ENCODE measurements at places on chromosomes 11 and 22.

- DNase-seq = no peak
These were observed 161.7 kb downstream of the ATG16L2 start for GRCh38 chr11:72975778-72976521.

- no peak for DNase-seq
These were observed 36.9 kb downstream of the DGCR2 start for GRCh38 chr22:19085233-19085718.

GRCh38 chr11:3853899-3854659, 1.4 kb upstream of the STIM1 start:
- DNase-seq = peak; percentile 54

- DNase-seq = no peak
These were observed 29.0 kb downstream of the TTLL1 start for GRCh38 chr22:43060183-43060582.

GRCh38 chr11:66484806-66485380, 4.7 kb downstream of the DPP3 start:
- no peak for DNase-seq

DNA sequence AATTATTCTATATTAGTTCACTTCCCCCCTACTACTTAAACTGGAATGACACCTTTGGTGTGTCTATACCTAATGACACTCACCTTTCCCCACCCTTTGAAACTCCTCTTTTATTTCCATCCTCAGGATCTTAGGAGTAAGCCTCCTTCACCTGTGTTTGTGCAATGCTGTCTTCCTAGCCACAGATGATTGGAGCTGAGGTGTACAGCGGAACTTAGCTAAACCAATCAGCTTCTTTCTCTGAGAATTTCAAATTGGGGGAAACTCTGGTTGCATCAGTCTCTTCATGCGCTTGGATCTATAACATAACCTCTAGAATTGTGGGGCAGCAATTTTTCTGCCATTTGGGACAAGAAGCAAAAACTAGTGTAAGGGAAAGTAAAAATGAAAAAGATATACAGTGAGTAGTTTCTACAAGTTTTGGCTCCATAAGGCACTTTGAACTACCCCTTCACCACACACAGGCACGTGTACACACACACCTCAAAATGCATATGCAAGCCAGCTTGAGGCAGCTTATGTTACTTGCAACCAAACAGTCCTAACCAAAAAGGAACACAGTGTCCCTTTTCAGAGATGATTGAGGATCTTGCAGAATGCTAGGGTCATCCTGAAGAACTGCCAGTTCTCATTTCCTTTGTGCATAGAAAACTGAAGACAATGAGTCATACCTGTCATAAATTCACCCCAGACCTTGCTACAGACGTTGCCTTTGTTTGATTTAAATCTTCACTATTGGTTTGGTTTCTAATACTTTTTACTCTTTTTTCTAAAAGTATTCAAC, 36.0 kb upstream of the LDLRAD3 start:
- DNase-seq = no peak

GRCh38 chr11:65279741-65280440, 18.1 kb downstream of the POLA2 start:
- peak; percentile 10 for DNase-seq

DNA sequence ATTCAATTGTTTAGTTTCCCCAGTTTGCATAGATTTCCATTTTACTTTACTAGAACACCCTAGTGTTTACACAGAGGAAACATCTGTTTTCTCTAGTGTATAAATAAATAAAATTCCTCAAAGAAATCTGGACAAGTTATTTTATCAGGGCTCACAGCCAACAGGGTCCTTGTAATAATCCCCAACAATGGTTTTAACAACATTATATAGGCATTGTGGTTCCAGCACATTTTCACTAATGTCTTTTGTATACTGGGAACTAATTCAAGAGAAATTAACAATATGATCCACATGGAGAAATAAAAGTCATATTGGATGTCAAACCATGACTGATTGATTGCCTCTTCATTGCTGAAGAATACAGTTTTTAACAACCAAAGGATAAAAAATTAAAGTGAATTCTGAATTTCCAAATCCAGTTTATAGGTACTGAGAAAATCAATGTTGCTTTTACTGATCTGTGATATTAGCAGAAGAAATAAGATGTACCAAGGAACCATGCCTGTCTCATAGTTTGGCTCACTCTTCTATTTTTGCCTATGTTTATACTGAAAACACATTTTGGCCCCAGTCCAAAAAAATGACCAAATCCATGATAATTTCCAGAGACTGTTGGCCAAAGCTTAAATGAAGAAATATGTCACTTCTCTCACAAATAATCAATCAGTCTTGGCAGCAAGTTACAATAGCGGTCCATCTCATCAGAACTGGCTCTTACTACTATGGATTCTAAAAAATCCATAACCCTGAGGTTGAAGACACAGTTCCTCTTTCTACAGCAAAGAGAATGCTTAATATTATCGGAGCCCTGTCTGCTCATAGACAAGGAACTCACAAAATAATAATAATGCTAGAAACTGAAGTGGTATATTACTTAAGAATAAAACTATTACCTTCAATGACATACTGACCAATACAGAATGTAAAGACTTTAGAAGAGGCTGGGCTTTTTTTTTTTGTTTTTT, 1.4 kb upstream of the MS4A13 start:
- no peak for DNase-seq

DNA sequence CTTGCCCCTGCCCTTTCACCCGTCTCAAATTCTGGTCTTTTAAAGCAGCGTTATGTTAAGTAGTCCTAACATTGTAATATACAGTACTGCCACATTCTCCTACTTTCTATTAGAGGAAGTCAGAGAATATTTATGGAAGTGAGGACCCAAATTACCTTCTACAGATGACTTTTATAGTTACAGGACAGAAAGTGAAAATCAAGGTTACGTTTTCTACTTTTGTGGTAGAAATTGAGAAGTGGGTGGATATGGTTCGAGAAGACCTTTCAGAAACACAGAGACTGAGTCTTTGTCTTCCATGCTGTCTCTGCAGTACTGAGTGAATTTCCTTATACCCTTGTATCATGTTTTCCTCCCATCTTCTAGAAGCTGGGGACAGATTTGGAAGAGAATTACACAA, 17.1 kb downstream of the SC5D start:
- DNase-seq = no peak

DNA sequence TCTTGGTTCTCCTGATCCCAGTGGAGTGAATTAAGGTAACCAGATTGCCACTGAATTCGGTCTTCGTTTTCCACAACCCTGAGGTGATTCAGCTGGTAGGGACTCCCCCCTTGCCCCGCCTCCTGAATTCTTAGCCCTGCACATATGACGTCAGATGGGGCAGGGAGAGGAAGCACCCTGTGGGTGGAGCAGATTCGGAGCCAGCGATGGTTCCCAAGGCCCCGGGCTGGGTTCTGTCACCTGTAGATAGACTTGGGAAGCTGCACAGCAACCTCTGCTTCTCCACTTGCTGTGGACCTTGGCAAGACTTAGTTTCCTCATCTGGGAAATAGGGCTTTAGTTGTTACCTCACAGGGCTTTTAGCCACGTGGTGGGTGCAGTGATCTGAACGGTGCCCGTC, 67.8 kb downstream of the CTTN start:
- no peak for DNase-seq

GRCh38 chr11:67055812-67056211, 835 bp upstream of the RHOD start:
- DNase-seq = no peak

GRCh38 chr11:35246745-35247144, 107.8 kb downstream of the CD44 start:
- no peak for DNase-seq

GRCh38 chr11:11806074-11806473, 35.7 kb upstream of the USP47 start:
- DNase-seq = no peak

- no peak for DNase-seq
These were observed 450.8 kb downstream of the SOX6 start for GRCh38 chr11:15905366-15906104.

DNA sequence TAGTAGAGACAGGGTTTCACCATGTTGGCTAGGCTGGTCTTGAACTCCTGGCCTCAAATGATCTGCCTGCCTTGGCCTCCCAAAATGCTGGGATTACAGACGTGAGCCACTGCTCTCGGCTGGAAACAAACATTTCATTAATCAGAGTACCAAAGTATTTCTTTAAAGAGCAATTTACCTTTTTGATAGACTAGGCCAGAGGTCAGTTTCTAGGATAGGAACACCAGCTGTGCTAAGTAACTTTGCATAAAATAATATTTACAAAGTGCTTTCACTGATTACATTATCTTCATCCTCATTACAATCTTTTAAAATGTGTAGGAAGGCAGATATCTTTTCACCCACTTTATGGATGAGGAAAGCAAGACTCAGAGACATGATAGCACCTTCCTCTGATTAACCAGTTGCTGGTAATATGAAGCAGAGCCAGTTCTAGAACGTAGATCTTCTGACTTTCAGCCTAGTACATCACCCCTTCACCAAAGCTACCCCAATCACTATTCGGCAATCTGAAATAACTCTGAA, 355.2 kb downstream of the SOX6 start:
- no peak for DNase-seq

- DNase-seq = no peak
These were observed 119.3 kb upstream of the SERPIND1 start for GRCh38 chr22:20654343-20655208.

DNA sequence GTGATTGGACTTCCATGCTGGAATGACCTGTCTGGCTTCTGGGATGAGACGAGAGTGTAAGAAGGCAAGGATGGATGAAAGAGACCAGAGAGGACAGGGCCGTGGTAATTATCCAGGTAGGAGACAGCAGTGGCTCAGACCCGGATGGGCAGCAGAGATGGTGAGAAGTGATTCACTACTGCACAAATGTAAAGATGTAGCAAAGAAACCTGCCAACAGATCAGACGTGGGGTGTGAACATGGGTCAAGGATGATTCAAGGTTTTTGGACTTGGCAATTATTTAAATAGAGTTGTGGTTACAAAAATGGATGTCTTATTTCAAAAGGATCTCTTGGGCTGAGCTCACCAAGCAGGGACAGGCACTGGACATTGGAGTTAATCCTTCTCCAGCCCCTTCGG, 32.7 kb downstream of the RIBC2 start:
- no peak for DNase-seq

DNA sequence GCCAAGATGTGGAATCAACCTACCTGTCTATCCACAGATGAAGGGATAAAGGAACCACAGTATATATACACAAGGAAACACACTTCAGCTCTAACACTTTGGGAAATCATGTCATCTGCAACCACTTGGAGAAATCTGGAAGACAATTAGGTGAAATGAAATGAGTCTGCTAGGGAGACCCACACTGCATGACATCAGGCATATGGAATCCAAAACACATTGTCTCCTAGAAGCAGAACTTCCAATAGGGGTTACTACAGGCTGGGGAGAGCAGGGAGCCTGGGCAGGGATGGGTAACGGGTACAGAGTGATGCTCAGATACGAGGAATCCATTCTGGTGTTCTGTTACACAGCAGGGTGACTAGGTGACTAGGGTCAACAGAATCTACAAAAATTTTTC, 18.3 kb downstream of the RGL4 start:
- DNase-seq = no peak

DNA sequence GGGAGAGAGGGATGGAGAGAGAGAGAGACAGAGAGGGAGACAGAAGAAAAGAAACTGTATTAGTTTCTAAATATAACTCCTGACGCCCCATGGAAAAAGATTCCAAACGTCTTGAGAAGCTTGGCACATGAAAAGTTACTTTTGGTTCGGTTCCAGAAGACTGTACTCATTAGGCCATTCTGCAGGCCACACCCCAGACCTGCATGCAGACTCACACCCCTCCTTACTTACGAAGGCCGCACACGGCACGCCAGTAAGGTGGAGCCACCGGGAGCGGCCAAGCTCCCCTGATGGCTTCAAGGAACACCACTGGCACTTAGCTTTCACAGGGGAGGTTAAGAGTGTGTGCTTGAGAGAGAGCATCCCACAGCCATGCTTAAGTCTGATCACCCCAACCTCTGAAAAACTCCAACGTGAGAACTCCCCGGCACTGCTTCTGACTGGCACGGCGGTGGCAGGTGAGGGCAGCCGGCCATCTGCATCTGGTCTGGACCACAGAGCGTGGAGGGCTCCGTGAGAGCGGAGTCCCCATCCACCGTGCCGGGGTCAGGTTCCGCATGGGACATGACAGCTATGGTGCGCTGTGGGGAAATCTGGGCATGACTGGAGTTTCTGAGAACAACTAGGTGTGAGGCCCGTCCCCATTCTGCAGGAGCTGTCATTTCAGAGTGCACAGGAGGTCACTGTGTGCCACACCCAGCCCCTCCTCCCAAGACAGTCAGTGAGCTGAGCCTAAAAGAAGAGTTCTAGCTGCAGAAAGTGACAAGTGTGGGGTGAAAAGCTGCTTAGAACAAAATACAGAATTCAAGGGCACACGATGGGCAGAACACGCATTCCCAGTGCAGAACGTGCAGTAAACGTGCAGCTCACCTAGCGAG, 62.4 kb downstream of the MYH9 start:
- no peak for DNase-seq

DNA sequence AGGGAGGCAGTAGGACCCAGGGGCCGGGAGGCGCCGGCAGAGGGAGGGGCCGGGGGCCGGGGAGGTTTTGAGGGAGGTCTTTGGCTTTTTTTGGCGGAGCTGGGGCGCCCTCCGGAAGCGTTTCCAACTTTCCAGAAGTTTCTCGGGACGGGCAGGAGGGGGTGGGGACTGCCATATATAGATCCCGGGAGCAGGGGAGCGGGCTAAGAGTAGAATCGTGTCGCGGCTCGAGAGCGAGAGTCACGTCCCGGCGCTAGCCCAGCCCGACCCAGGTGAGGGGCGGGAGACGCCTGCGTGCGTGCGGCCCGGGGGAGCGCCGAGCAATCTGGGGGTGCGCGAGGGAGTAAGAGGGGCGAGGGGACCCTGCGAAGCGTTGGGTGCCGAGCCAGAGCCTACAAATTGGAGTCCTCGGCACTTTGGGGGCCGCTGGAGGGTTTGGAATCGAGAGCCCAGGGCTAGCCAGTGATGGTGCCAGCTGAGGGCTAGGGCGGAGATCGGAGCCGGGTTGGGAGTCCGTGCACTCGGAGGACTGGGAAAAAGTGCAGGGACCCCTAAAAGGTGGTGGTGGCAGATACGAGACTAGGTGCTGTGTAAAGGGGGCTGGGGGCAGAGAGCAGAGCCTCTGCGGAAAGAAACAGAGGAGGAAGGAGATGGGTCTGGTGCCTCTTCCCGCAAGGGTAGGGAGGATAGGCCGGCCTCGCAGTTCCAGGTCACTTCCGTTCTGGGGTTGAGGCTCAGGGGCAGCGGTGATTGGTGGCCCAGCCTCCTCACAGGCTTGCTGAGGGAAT, at the start of gene SERPINH1:
Gene SERPINH1, plus strand, starts transcription at position 206 of the 788 bp plus-strand sequence. CDS start 4,097 bp downstream, outside the sequence.
- DNase-seq = peak; percentile 25

- no peak for DNase-seq
These were observed 505 bp downstream of the FAM227A start for GRCh38 chr22:38655519-38656255.

GRCh38 chr11:44627911-44628729, 62.7 kb downstream of the CD82 start:
- DNase-seq = no peak

GRCh38 chr11:2551131-2551530, 106.3 kb downstream of the KCNQ1 start:
- no peak for DNase-seq

GRCh38 chr22:25161017-25161915, 38.4 kb upstream of the CRYBB3 start:
- no peak for DNase-seq

- no peak for DNase-seq
These were observed 14.1 kb downstream of the IL10RA start for GRCh38 chr11:118000067-118000849.

All from effector memory CD4-positive, alpha-beta T cell (primary cell).